NCI-H1436 (cell line): ENCODE measurements at places on chromosomes 6 and 20.

- no peak for DNase-seq
Observed at GRCh38 chr6:14286634-14287428, 169.3 kb downstream of the CD83 start.

DNA sequence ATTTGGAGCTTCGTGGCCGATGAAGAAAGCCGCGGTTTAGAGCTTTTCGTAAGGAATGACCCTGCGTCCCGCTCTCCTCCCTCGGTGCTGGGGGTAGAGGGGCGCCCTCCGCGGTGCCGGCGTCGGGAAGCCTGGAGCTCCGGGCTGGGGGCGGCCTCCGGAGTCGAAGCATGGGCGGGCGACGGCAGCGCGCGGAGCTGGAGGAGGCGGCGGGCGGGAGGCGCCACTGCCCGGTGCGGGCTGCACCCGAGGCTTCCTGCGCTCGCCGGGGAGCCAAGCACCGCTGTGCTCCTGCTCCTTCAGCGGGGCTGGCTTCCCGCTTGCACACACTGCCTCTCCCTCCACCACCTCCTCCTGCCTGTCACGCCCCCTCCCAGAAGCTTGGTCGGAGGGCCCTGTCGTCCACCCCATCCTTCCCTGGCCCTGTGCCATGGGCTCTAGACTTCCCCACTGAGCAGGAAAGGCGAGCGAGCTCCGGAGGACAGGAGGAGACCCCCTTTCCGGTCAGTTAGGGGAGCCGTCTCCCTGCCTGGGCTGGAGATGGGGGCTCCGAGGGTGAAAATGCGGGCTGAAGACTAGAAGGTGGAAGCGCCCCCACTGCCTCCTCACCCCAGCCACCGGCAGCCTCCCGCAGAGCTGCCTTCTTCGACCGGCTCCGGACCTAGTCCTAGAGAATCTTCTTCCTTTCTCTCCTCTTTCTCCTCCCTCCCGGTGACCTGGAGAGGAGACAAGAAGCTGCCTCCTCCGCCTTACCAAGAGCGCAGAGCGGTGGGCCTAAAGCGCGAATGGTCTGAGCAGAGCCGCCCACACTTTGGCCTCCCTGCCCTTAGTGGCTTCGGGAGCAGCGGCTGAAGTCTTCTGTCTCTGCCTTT lies 1.8 kb downstream of the CDH4 start:
- no peak for DNase-seq

DNA sequence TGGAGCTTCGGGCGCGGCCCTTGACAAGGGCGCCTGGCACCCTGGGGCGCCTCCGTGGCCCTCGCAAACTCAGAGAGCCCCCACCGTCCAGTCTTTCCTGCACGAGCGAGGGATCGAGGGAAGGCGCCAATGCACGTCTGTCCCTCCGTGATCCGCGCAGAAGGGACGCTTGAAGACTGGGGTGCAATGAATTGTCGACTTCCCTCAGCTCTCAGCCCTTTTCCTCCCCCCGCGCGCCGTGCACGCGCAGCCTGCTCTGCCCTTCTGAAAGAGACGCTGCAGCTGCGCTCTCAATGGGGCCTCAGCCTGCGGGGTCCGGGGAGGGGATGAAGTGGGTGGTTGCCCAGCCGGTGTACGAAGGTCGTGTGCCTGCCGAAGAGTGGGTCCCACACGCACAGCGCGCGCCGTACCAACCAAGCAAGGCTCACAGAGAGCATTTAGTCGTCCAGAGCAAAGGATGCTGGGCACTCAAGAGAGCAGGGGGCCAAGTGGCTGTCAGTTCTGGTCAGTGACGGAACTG lies 5.5 kb upstream of the SOX4 start:
- peak; percentile 74 for DNase-seq

DNA sequence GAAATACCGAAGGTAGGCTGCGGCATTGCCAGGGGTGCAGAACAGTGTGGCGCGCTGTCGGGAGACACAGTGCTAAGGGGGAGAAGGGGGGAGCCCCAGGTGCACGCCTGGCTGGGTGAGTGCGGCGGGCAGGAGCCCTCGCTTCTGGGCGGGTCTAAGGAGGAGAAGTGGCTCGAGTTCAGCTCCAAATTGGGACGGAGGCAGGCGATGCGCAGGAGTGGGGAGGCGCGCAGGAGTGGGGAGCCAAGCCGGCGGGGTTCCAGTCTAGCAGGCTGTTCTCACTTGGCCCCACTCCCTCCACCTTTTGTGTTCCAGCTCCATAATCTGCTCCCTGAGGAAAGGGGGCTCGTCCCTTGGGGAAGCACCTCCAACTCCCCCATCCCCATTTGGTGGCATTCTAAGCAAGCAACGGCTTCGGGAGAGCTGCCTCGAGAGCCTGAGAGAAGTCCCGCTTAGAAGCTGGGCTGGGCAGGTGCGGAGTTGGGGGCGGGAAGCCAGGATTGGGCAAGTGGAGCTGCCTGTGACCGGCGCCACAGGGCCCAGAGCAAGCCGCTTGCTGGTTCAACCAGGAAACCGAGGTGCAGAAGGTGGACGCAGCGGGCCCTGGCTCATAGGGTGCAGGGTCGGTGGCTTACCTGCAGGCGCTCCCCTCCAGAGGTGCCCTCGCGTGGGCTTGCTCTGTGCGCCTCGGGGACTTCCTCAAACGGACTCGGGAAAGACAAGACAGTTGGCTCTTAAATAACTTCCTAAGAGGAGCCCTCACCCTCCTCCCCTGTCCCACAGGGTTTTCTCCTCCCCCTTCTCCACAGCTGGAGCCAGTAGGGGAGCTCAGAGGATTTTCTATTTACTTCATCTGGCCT lies at the start of gene F13A1:
TSS of gene F13A1 (minus strand) at position 711 of the 860 bp plus-strand sequence. CDS start 1,998 bp downstream, outside the sequence.
- no peak for DNase-seq

GRCh38 chr20:52143277-52143676 lies 48.3 kb downstream of the ZFP64 start:
- no peak for DNase-seq

DNA sequence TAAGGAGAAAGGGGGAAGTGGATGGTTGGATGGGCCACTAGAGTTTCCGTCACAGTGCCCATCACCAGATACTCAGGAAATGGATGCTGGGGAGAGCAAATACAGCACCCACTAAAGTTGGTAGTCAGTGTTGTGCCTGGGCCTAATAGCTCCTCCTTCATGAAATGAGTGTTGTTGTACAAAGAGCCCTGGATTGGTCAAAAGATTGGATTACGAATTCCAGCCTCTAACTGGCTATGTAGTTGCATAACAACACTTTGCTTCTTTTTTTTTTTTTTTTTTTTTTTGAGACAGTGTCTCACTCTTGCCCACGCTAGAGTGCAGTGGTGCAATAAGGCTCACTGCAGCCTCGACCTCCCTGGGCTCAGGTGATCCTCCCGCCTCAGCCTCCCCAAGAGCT lies 27.4 kb downstream of the KCNG1 start:
- DNase-seq = no peak

- DNase-seq = no peak
Observed at GRCh38 chr6:44650947-44651346, 263.4 kb downstream of the CDC5L start.

- no peak for DNase-seq
Observed at GRCh38 chr20:24768713-24769601, 180.1 kb upstream of the CST7 start.
